ENCODE measurements at places on chromosomes 6 and 20.
A peak's percentile ranks its signal among the peaks of the same experiment; 100 is the strongest.

DNA sequence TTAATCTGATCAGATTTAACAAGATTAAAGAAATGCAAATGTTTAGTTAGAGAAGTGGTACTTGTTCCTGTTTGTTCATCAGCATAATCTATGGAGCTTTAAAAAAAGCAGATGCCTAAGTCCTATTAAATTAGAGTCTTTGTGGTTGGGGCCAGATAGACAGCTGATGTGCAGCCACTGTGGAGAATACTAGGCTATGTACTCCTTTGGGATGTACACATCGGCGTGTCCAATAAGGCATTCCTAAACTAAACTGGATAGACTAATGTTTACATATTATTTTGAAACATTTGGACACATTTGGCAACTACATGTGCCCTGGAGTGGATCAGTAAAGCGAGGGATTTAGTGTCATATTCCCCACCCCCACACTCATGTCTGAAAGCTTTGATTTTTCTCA, 459.5 kb downstream of the LMBRD1 start:
- DNase-seq: no peak

GRCh38 chr20:59001449-59002171, 5.4 kb downstream of the CTSZ start:
- DNase-seq: no peak

DNA sequence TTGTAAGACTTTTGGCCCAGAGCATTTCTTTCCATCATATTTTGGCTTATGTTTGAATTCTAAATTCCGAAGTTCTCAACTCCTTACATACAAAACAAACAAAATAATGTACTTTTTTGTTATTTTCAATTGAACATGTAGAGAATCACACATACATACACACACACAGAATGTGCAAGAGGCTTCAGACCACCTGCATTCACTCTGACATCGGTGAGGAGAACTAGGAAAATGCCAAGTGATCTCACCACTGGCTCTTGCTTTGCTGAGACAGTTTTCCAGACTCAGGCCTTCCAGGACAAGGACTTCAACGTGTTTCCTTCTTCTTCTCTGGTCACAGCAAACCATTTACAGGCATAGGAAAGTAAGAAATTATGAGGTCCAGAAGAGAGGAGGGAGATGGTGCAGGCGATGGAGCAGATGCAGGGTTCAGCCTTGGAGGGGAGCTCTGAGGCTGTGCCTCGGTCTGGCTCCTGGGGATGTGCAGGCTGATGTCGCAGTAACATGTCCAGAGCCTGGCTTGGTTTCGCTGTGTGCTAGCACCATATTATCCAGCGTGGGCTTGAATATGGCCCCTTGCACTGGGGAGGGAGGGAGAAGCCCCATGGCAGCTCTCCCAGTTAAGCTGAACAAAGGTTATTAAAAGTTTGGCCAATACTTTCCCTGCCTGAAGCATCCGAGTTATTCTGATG, 93.4 kb downstream of the DACT2 start:
- no peak for DNase-seq

GRCh38 chr6:39050453-39051112, 2.0 kb downstream of the GLP1R start:
- peak; percentile 28 for DNase-seq

GRCh38 chr20:17816804-17817587, 117.2 kb downstream of the BANF2 start:
- DNase-seq: no peak

GRCh38 chr6:134822920-134823709, 126.8 kb downstream of the ALDH8A1 start:
- peak; percentile 32 for DNase-seq

DNA sequence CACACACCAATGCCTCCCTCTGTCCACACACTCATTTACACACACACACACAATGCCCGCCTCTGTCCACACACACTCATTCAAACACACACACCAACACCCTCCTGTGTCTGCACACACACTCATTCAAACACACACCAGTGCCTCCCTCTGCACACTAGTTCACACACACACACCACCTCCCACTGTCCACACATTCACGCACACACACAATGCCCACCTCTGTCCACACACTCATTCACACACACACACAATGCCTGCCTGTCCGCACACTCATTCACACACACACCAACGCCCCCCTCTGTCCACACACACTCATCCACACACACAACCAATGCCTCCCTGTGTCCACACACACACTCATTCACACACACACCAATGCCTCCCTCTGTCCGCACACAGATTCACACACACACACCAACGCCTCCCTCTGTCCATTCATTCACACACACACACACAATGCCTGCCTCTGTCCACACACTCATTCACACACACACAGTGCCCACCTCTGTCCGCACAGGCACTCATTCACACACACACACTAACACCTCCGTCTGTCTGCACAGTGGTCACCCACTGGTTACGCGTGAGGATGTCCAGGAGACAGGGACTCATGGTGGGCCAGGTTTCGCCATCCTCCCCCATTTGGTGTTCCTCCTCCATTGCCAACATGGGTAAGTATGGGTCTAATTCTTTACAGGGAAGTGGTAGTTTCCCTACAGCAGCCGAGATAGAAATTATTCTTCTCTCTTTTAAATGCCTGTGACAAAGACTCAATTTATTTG, 62.4 kb upstream of the THBS2 start:
- DNase-seq: no peak

GRCh38 chr6:15876406-15876805, 213.6 kb upstream of the DTNBP1 start:
- no peak for DNase-seq

DNA sequence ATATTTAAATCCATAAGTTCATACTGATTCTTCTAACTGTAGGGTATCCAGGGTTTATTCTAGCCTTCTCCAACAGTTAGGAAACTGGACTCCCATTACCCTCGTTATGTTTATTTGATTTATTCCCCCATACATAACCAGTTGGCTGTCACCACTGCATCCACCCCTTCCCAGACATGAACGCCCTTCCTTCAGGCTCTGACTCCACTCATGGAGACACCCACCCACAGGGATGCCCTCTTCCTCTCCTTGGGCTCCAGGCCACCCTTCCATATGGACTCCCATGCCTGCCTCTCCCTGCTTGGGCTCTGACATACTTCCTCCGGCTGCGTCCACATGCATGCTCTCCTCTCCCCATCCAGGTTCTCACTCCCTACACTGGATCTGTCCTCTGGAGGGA, 124.0 kb downstream of the FIG4 start:
- no peak for DNase-seq

DNA sequence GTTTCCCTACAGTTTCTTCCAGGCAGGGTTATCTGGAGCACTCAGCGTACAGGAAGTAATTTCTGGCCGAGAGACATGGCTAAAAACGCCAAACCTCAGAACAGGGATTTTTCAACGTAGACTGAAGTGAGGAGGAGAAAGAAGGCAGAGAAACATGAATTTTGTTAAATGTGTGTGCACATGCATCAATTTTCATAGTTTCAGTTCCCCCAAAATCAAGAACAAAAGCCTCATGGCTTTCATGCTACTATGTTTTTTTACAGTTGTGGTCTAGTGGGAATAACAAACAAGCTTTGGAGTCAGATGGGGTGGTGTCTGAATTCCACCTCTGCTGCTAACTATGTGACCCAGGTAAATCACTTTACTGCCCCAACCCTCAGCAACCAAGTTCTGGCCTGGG, 4.9 kb downstream of the TOMM34 start:
- DNase-seq: no peak

GRCh38 chr6:56329271-56330050, 82.1 kb upstream of the COL21A1 start:
- DNase-seq: no peak

DNA sequence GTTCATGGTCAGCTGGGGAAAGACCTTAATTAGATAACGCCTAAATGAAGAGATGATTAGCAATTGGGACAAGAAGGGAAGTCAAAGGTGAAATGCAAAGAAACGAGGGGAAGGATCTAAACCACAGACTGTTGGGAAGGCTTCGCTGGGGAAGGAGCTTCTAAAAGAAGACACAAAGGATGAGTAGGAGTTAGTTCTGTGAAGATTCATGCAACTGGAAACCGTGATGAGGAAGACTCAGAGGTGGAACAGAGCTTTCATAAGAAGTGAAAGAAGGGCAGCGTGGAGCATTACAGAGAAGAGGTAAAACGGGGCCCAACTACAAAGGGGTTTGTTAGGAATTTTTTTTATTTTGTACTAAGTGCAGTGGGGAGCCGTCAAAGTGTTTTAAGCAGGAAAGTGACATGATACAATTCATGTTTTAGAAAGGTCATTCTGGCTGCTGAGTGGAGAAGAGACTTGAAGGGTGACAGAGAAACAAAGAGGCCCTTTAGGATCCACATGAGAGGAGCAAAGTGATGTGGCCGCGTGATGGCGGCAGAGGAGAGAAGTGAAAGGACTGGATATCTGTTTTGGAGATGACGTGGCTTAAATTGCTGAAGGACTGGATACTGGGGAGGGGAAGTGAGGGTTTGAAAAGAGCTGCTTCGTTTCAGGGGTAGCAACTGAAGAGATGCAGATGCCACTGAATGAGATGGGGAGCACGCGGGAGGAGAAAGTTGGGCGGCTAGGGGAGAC, 33.6 kb downstream of the TTI1 start:
- no peak for DNase-seq

- no peak for DNase-seq
Measured at GRCh38 chr20:38957235-38957876, 4.8 kb upstream of the DHX35 start.

DNA sequence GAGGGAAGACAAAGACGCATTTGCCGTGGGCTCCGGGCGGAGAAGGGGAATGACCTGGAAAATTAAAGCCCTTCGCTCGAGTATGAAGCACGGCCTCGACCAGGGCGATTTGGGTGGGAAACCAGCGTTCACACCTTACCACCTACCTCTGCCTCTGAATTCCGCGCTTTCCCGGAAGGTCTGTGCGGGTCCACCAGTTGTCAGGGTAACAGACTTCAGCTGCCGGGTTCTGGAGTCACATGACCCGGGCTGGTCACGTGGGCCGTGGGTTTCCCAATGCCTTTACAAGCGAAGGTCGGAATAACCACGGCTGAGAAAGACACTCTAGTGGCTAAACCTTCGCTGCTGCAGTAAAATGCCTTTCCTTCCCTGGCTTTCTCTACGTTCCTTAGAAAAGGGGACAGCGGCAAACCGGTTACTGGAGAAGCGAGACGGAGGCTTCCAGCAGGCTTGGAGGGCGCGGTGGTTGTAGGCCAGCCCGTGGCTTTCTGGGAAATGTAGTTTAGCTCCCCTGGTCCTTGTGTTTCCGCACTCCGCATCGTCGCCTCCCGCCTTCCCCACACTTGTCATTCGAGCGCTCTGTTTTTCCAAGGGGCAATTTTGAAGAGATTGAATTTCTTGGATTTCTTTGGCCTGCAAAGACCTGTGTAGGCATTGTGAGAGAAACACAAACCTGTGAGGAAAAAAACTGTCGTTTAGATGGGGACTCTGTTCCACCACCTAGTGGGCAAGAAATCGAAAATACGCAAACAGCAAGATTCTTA, at the start of gene CEP162:
Gene CEP162 (minus strand): TSS at position 210 of the 764 bp plus-strand sequence. CDS start 1,250 bp downstream, outside the sequence.
- DNase-seq: peak; percentile 91

- DNase-seq: no peak
Measured at GRCh38 chr6:28393912-28394662, 5.5 kb downstream of the ZSCAN12 start.

- no peak for DNase-seq
Measured at GRCh38 chr20:31930779-31931178, 21.1 kb downstream of the PDRG1 start.

DNA sequence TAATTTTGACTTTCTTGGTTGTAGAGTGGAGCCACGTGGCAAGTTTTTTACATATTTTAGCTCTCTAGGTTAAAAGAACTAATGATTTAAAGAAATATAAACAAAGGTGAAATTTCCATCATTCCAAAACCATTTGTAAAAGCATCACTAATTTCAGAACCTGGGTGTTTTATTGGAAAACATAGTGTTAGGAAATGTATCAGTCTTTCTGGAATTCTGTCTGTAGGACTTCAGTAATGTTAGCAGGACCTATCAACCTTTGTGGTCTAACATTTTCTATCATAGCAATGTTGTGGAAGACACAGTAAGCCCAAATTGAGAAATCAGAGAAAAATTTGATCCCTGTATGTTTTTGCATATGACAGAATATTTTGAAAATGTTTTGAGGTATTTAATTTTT, 28.3 kb downstream of the L3MBTL3 start:
- DNase-seq: no peak
